ENCODE measurements at places on chromosomes 5 and 9.
A peak's percentile ranks its signal among the peaks of the same experiment; 100 is the strongest.

DNA sequence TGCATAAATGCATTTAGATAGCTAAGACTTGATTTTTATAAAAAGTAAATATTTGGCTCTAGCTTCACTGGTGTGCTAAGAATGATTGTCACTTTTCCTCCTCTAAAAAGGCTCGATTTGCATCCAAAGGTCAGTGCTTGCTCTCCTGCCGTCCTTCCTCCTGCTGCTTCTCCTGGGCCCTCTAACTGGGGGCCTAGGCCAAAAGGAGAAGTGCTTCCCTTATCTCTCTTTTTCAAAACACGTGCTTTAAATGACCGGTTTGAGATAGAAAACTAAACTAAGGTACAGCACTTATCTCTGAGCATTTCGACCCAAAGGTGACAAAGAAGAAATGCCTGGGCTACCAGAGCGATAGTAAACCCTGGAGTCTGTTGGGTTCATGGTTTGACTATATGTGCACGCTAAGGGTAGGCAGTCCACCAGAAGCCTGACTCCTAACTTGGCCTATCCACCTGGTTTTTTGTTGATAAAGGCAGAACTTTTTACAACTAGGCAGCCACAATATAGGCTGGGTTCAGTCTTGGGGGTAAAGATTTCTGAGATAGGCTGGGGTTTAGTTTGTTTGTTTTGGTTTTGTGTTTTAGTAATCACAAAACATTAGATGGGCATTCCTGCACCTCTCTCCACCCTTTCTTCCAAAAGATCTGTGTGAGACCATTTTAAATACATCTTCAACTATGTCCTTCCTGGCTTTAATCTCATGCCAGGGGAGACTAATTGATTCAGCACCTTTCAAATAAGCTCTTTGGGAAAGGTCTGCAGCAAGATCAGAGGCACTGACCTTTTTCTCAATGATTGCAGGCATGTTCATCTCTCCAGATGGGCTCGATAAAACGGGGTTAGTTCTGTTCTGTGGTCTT lies 3.8 kb downstream of the NR2F1-AS1 start:
- no peak for DNase-seq

DNA sequence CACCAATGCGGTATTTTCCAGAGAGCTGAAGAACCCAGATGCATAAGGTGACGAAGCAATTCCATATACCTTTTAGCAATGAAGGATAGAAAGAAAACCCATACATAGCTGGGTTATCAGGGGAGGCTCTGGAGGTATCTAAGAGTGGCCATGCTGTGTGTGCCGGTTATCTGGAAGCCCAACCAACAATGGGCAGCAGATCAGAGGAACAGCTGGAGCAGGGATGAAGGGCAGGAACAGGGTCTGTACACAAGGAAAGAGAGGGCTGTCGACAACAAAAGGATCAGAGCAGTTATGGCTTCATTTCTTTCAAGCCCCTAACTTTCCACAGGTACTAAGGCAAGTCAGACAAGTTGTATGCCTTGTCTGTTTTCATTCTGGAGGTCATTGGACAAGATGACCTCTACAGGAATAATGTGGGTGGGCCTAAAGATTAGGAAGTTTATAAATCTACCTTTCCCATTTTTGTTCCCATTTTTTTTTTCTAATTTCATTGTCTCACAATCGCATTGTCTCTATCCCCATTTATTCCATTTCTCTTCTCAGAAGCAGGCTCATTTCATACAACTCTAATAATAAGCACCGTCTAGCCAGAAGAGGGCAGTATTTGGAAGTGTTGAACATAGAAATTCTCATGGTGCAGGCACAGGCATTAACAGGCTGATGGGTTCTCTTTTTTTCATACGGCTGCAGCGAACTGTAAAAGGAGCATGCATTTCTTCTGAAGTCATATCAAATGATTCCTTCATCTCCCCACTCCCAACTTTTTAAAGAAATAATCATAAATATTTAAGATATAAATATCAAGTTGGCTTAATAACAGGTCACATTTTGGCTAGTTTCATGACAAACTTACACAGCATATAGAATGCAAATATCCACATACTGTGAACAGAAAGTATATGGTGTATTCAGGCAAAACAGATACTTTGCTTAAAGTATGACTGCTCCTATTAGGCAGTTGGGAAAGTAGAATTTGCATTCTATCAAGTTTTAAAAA lies 63.5 kb downstream of the ZNF474 start:
- peak; percentile 71 for DNase-seq

- DNase-seq: no peak
Observed at GRCh38 chr9:18398038-18398437, 75.9 kb upstream of the ADAMTSL1 start.

- peak; percentile 72 for DNase-seq
Observed at GRCh38 chr5:150141544-150142184, 14.0 kb downstream of the PDGFRB start.

DNA sequence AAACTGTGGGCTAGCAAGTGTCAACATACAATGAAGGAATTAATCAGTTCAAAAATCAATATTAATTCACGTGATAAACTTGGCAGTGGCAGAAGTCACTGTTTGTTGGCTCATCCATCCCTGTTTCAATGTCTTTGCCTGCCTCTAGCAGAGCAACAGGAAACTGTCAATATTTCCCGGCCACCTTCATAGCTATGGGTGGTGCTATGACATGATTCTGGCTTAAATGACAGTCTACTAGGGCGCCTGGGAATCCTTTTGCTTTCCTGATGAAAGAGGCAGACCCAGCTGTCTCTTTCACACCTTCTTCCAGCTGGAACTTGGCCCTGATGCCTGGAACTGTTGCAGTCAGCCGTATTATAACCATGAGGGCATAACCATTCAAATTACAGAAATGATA lies 72.1 kb upstream of the DNAH5 start:
- no peak for DNase-seq

- no peak for DNase-seq
Observed at GRCh38 chr5:1172670-1173404, 28.6 kb upstream of the SLC6A19 start.

DNA sequence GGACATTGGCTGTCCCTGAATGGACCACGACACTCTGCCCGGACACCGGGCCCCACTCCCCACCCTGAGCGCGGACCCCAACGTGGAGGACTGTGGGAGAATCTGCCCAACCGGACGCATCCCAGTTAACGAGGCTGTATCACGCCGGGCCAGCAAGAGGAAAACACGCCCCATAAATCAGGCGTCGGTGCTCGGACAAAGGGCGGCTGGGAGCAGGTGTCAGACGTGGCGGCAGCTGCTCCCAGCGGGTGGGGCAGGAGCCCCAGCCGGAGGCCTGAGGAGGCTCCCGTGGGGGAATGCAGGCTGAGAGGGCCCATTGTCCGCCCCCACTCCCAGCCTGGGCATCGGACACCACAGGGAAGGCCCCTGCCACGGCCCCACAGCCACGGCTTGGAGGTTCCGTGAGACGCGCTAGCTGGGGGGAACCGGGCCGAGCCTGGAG lies 19.2 kb downstream of the NOTCH1 start:
- no peak for DNase-seq

DNA sequence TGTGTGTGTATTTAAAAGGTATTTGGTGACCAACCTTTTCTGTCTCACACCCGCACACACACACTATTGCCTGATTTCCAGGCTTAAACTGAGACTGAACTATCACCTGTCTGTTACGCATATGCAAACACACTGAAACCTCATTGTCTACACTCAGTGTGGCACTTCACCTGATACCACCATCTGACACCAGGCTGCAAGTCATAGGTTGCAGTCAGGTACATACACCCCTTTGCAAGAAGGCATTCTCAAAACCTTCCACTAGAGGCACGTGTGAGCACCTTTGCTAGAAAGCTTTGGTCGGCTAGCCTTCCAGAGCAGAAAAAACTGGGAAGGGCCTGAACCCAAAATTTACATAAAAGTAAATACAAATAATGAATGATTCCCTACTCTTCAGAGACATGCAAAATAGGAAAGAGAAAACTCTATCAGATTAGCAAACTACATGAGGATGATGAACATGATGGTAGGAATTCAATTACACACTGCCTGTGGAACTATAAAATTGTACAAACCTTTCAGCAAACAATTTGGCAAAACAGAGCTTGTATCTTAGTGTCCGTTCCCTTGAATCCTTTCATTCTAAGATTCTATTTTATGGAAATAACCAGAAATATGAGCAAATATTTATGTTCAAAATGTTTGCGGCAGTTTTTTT lies 5.9 kb upstream of the FOXD1 start:
- DNase-seq: no peak

- no peak for DNase-seq
Observed at GRCh38 chr5:169333518-169333917, 32.6 kb upstream of the SLIT3 start.

DNA sequence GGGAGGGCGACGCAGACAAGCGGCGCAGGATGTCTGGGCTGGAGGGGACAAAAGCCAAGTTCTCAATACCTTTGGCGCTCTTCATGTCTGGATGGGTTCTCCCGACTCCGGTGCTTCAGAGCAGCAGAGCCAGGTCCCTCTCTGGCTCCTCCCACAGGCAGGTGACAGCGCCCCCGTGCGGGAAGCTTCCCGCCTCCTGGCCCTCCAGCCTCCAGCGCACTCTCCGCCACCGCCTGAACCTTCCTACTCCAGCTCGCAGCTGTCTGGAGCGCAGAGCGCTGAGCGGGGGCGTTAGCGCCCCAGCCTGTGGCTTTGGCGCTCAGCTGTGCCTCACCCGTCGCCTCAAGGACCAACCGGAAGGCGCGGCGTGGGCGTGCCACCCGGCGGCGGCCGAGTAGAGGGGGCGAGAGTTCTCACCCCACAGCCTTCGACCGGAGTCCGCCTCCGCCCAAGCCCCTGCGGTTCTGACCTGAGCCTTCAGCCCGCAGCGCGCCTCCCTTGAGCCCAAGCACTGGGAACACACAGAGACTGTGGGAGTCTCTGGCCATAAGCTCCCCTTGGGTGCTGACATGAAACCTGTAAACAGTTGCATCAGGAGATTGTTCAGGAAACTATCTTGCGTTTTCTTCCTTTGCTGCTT lies at the start of gene SLCO4C1:
Gene SLCO4C1, minus strand, starts transcription at position 107 of the 640 bp plus-strand sequence. Its CDS starts 22 bp downstream, at position 85.
- DNase-seq: peak; percentile 23

- DNase-seq: no peak
Observed at GRCh38 chr9:133509179-133510083, 15.3 kb downstream of the MYMK start.

DNA sequence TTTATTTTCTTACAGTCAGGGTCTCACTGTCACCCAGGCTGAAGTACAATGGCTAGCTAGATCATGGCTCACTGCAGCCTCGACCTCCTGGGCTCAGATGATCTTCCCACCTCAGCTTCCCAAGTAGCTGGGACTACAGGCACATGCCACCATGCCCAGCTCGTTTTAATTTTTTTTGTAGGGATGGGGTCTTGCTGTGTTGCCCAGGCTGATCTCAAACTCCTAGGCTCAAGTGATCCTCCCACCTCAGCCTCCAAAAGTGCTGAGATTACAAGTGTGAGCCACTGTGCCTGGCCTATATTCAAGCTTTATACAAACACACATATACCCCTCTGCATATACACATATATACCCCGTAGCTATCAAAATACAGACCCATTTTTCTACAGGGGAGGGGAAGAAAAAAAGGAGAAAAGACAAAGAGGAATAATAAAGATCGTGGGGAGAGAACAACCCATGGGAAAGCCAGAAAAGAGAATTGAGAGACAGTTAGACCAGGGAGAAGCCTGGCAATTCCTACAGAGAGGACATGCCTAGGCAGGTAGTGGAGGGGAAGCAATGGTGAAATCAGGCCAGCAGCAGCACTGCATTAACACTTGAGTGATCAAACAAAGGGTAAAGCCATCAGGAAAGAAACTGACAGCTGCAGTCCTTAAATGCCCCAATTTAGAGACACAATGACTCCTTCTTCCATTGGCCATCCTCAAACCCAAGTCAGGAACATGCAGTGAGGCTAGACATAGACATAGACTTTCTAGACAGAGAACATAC lies 102.7 kb downstream of the EFNA5 start:
- DNase-seq: no peak

- DNase-seq: peak; percentile 38
Observed at GRCh38 chr9:4762886-4763541, 22.0 kb upstream of the AK3 start.

DNA sequence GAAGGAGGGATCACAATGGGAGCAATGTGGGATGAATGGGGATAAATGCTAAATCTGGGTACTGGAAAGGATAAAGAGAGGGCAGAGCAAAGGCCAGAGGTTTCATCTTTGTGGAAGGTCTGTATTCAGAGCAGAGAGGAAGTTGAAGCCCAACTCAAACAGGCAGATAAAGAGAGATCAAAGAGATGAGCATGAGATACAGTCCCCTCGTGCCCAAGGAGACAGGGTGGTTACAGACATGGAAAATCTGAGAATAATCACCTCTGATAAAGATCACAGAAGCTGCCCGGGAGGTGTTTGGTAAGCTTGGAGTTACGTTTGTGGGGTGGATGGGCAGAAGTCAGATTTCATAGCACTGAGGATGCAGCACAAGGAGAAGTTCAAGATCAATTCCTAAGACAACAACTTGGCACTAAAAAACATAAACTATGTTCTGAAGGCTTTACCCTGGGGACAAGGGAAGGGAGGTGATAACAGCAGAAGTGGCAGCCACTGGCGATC lies 459 bp upstream of the ERAP2 start:
- no peak for DNase-seq

DNA sequence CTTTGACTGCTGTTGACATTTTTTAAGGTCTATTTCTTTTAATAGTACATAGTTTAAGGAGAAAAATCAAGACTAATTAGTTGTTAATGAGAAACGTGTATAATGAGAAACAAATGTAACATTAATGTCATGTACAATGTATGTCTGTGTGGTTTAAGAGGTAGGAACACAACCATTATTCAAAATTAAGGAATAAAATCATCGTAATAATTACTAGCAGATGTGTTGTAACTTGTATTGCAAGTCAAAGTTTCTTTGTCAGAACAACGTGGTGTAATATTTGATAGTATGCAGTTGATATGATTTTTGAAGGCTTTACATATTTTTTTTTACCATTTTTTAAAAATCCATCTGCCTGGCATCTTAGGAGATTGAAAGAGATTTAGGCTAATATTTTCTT lies 120.2 kb upstream of the ARRDC3 start:
- DNase-seq: no peak

DNA sequence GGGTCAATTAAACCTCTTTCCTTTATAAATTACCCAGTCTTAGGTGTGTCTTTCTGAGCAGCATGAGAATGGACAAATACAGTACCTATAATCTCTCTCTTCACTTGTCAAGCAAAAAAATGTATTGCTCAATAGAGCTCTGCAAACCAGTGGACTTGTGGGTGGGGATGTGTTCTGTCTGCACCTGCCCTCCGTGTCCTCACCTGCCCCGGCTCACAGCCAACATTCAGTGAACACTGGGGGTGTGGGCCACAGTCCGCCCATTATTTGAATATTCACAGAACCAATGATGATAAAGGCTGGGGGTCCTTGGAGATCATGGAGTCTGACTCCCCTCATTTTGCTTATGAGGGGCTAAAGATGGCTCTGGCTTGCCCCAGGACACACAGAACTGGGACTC lies 36.9 kb upstream of the MED27 start:
- no peak for DNase-seq

DNA sequence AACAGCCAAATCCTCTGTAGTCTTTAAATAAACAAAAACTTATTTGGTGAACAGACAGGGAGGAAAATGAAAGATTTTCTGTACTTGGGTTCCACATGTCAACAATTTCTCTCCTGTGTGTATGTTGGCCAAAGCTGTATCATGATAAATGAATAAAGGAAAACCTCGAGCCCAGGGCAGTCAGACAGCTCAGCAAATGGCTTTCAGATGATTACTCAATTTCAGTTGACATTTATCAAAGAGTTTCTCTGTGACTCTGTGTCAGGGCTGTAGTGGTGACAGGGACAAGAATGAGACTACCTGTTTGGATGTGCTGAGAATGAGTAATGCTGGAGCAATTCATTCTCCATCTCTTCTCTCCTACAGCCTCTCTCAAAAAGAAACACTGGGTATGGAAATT lies 45.7 kb upstream of the PTGS1 start:
- no peak for DNase-seq
